Colonic mucosa (tissue), 4 donors: ENCODE measurements at places on chromosomes 13 and 19. TPM values are rescaled to one million over a fixed set of nuclear protein-coding genes. Genes with fewer than 3 reads are reported as not detected.

DNA sequence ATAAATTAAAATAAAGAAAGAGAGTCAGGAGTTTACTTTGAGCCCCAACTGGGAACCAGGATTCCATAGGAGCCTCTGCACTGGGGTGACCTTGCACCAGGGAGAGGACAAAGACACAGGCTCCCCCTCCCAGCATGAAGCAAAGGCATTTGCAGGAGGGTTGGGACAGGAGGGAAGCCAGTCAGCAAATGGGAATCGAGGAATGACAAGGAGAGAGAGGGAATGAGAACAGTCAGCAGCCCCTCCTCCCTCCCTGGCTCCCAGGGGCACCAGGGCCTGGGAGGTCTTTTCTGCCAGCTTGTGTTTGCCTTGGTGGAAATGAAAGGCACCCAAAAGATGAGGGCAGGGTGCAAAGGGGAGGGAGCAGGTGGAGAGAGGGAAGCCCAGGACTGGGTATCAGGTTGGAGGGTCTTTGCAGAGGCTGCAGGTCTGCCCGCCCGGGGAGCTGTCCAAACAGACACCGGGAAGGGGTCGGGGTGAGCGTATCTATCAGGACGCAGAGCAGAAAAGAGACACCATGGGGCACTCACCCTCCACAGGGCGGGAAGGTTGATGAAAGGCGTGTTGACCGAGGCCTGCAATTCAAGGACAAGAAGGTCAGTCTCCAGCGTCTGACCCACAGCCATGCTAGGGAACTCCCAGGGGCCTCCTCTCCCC is 3.8 kb downstream of the SBSN start:
- no peak for DNase-seq

DNA sequence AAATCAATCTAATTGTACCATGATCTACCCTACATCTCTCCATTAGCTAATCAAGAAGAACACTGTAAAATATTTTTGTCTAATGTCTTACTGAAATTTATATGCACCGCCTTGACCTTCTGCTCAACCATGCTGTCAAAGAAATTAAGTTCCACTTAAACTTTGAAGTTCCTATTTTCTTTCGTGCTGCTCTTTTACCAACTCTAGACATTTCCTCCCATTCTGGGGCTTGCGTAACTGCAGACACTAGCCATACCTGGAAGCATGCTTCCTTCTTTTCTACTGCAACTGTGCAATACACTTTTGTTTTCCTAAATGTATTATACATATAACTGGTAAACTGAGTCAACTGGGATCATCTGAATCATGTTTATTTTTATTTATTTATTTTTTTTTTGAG is 8.5 kb upstream of the UBE2L5 start:
- no peak for DNase-seq

DNA sequence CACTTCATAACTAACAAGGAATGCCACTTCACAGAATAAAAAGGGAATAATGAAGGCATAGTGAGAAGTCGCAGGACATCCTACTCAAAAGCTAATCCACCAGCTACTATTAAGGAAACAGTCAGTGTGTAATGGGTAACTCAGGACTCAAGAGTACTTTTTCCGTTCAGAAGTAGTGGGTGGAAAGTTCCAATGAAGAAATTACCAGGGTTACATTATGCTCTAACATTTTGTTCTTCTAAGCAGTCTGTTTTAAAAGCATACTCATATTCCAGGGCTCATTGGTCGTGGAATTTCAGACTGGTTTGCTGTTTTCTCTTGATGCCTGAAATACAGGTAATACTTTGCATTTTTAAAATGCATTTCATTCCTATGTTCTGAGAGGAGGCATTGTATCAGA is 222.4 kb upstream of the IRS2 start:
- no peak for DNase-seq

DNA sequence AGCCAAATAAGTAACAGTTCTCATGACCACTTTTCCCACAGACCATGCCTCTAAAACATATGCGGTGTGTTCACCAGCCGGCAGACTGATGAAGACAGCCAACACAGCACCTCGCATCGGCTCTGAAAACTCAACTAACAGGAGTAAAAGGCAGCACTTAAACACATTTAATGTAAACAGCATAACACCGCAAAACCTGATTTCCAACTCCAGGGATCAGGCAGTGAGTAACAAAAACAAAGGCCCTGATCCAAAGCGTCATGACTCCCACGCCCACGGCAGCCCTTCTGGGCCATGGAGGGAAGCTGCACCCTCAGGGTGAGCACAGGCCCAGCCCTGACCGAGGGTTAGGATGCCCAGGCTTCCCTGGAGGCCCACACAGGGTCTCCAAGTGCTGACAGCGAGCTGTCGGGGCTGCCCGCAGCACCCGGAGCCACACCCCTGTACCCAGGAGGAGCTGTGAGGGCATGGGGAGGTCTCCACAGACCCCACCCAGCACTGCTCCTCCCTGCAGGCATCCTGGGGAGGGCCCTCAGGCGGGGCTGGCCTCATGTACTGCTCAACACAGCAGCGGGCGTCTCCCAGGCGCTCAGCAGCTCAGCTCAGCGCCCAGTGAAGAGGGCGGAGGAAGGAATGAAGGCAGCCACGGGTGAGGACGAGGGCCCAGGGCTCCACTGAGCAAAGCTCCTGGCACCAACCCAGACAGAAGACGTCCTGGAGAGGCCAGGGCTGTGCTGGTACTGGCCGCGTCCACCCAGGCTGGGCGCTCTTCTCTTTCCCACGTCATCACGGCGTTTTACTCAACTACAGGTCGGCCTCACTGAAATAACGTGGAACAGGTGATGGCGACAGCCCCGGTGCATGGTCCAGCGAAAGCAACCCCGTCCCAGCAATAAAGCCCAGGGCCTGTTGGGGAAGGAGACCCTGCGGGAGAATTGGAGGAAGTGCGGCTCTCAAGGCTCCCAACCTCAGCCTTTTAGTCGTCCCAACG is 53.7 kb downstream of the RASA3 start:
- no peak for DNase-seq

GRCh38 chr13:24288870-24289269 is 20.5 kb upstream of the C1QTNF9 start:
- DNase-seq = no peak

DNA sequence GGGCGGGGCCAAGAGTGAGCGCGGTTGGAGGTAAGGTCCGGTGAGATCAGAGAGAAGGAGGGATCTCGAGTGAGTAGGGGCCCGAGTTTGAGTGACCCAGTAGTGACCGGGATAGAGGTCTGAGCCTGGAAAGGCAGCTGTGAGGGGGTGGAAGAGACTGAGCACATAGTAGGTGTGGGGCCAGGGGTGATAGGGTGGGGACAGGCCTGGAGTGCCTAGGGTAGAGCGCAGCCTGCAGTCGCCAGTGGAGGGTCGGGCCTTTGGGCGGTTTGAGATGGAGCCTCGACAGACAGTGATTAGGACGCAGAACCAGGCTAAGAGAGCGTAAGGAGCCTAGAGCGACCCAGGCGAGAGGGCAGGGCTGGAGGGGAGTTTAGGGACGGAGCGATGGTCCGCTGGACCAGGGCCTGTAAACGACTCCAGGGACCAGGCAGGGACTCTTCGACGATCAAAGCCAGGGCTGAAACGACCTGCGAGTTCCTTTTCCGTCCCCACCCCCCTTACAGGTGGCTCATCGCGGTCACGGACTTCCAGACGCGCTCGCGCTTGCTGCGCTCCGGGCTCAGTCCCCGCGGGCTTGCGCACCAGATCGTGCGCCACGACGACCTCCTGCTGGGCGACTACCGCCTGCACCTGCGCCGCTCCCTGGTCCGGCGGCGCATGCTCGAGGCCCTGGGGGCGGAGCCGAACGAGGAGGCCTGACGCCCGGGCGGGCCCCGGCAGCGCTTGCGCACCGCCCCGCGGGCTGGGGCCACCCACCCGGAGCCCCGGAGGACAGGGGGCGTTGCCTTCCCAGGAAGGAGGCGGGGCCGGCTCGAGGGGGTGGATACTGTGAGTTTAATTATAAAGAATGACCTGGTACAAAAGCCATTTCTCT is 9.4 kb downstream of the C19orf81 start:
- DNase-seq = peak; percentile 49

- peak; percentile 96 for DNase-seq
Measured at GRCh38 chr19:21505459-21506451, at the start of gene ZNF429. ZNF429 (plus strand) TSS chr19:21505602; CDS start chr19:21505772, 170 bp downstream.

- DNase-seq = no peak
Measured at GRCh38 chr13:25422153-25422552, 50.4 kb downstream of the ATP8A2 start.

DNA sequence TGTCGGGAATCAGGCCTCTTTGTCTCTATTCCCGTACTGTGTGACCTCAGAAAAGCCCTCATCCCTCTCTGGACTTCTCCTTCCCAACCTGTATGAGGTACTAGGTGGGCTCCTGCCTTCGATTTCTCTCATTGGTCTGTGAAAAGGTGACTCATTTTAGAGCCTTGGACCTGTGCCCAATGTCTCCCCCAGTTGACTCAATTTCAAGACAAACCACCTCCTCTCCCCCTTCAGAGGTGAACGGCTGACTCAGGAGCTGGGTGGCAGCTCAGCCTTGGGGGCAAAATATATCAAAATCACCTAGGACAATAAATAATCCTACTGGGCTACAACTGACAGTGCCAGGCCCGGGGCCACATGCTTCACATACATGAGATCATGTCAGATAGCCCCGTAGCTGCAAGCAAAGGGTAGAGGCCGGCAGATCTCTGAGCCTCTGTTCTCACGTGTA is 630 bp downstream of the COQ8B start:
- DNase-seq = no peak

DNA sequence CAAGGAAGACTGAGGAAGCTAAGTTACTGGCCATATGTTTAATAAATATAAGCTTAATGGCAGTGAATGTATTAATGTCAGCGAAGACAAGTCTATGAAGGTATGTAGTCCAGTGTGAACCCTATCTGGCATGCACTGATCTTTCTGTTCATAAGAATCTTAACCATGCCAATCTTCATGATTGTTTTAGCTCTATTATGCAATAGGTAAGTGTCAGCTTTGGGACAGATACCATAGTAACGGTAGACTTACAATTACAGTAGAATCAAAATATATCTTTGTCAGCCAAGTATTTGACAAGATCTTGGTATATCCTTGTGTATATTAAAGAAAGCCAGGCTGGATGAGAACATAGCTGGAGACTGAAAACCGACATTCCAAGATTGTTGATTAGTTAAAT is 428.5 kb downstream of the SPRY2 start:
- DNase-seq = no peak

The GAMT gene
- total RNA-seq = 3.7 TPM

The ZNF575 gene
- total RNA-seq = 11.3 TPM

The FCHO1 gene
- total RNA-seq = 3.9 TPM

The ZNF420 gene
- 6.7 TPM for total RNA-seq

The CEACAM19 gene
- total RNA-seq = 6.1 TPM

The MYPOP gene
- total RNA-seq = 8.9 TPM

The GFY gene
- not detected for total RNA-seq

The WDR62 gene
- 2.1 TPM for total RNA-seq

The RFX2 gene
- total RNA-seq = 7.3 TPM
